ENCODE measurements at places on chromosomes 7 and 10. TPM values are rescaled to one million over a fixed set of nuclear protein-coding genes. Genes with fewer than 3 reads are reported as not detected.

DNA sequence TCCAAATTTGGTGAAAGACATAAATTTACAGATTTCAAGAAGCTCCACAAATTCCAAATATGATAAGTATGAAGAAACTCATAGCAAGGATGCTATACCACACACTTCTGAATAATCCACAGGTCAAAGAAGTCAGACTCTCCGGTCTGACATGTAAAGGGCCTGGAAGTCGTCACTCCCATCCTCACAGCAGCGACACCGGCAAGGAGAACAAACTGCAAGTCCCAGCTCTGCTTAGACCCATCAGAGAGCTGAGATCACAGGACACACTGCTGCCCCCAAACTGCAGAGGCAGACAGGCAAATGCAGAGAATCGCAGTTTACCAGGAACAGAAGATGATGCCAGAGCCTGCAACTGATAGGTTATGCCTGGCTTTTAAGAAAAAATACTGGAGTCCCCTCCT lies 62.0 kb downstream of the AMZ1 start:
- DNase-seq = no peak

GRCh38 chr10:11685787-11686218 lies 56.4 kb upstream of the ECHDC3 start:
- DNase-seq = no peak

GRCh38 chr7:44066494-44067063 lies 1.2 kb upstream of the PGAM2 start:
- no peak for DNase-seq

The SFXN4 gene
- 24.6 TPM for polyA plus RNA-seq

Data from left renal cortex interstitium (tissue), 4 donors.